ENCODE measurements at places on chromosomes 3 and 15.

DNA sequence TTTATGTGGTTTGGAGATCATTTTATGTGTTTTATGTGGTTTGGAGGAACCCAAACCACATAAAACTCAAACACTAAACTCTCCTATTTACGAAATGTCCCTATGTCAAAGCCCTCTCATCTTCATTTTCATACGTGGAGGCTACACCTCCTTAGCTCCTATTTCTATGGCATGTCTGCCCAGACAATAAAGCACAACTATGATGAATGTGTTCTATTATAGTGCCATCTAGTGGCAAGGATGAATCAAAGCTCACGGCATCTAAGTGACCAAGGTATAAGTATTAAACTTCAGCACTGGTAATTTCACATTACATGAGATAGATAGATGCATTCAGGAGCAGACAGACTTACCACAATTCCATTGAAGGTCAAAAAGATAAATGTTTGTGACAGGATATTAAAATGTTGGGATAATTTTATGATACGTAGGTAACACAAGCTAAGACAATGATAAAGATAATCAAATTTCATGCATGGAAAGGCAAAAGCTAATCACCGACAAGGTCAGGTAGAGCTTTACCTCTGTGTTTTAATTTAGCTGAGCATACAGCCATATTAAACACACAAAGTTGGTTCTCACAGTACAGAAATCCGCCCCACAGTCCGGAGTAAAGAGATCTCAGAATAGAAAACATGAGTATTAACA lies 130.6 kb upstream of the FHIT start:
- DNase-seq = peak; percentile 2

DNA sequence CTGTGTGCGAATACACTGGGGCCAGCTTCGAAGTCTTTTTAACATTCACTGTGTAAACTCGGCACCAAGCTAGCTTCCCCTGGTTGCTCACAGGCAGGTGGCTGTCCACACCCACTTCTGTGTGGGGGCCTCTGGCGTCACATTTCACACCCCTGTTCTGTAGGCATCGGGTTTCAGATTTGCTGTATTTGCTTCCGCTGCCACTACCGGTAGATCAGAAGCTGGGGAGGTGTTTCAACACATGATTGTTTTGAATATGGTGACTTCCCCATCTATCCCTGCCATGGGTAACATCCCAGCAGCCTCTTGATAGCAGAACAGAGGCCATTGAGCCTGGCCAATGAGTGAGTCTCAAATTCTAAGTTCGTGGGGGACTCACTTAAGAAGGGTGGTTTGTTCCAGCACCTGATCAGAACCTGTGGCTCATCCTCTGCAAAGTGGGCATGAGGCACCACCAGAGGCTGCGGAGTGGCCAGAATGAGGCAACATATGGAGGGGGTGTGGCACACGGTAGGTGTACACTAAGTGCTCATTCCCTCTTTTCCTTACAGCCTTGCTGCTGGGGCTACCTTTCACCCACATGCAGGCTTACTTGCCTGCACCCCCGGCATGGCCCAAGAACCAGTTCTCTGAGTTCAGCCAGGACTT lies 61.5 kb downstream of the IQSEC1 start:
- no peak for DNase-seq

DNA sequence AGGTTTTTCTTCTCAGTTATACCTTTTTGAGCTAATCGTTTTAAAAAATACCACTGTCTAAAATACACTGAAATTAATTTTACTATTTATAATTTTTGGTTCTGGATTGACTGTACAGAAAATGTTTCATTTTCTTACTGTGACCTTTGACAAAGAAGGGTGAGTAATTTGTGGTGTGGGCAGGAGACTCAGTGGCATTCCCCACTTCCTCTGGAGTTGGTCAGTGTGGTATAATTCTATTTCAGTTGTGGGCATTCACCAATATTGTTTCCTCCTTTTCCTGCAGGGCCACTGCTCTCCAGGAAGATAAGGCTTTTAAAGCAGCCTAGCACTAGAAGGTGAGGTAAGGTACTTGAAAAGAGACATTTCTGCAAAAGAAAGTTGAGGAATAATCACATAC lies 6.5 kb downstream of the DAG1 start:
- DNase-seq = no peak

DNA sequence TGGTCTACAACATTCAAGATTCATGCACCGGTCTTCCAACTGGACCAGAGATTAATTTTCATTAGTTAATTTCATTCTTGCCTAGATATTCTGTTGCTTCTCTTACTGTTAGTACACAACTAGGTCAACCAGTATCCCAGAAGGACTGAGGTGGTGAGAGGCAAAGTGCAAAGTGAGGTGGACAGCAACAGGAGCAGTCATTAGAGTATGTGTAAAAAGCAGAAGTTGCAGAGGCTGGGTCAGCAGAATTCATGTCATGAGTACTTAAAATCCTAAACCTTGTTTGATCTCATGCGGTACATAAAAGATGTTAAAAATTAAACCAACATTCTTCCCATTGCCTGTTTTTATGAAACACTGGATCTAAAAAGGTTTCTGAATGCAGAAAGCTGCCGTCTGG lies 46.7 kb downstream of the PARP14 start:
- no peak for DNase-seq

GRCh38 chr3:45100981-45101407 lies 45.2 kb downstream of the CDCP1 start:
- no peak for DNase-seq

GRCh38 chr15:83943043-83943442 lies 289.1 kb downstream of the ADAMTSL3 start:
- DNase-seq = no peak

DNA sequence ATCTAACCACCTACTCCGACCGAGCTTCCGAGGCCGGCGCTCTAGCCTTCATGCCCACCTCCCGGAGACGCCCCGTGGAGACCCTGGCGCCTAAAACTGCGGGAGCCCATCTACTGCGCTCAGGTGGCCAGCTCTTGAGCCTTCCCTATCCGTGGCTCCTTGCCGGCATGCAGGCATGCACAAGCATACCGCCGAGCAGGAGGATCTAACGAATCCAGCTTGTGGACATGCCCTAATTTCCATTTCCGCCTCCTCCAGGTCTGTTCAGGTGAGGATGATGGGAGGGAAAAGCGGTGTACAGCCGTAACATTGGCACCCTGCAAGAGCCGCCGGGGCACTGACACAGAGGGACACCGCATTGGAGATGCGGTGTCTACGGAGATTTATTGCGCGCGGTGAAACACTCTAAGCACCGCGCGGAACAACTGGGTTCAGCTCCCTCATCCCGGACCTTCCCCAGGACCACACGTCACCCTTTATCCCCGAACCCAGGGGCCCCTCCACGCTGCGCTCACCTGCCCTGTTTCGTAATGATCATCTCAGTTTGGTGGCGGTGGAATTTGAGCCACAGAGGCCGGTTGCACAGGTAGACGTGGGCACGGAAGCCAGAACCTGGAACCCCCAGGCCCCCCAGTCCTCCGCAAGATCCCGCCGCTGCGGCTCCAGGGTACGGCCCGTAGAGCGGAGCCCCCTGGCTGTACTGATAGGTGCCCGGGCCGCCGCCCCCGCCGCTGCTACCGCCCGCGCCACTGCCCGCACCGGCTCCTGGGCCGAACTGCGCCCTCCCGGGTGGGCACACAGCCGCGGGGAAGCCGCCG lies 1.0 kb downstream of the EOMES start:
- peak; percentile 29 for DNase-seq

DNA sequence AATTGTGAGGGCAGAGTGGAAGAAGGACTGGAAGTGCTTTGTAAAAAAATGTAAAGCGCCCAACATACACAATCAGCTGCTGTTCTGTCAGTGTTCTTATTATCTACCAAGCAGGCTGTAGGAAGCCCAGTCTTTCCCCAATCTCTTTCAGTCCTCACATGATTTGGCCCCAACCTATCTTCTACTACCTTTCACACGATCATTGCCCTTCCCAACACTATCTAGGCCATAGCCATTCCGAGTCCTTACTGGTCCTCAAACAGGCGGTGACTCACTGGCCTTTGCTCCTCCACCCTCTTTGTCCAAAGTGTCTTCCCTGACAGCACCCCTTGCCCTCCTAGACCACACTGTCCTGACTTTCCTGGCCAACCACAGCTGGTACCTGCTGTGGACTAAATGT lies 861 bp upstream of the RFT1 start:
- no peak for DNase-seq

- no peak for DNase-seq
Observed at GRCh38 chr3:23002151-23002550, 201.0 kb upstream of the UBE2E2 start.
